ENCODE measurements at places on chromosomes 13 and 19.

- DNase-seq: no peak
Observed at GRCh38 chr13:98947925-98948324, 29.9 kb downstream of the DOCK9 start.

- peak; percentile 27 for DNase-seq
Observed at GRCh38 chr19:39845584-39845932, 621 bp downstream of the FBL start.

GRCh38 chr19:35357867-35358573, at the start of gene FFAR3:
Gene FFAR3, plus strand, starts transcription at chr19:35358460. Its CDS starts 431 bp downstream, at chr19:35358891.
- DNase-seq: no peak

- no peak for DNase-seq
Observed at GRCh38 chr13:72782717-72783116, 784 bp downstream of the PIBF1 start.

DNA sequence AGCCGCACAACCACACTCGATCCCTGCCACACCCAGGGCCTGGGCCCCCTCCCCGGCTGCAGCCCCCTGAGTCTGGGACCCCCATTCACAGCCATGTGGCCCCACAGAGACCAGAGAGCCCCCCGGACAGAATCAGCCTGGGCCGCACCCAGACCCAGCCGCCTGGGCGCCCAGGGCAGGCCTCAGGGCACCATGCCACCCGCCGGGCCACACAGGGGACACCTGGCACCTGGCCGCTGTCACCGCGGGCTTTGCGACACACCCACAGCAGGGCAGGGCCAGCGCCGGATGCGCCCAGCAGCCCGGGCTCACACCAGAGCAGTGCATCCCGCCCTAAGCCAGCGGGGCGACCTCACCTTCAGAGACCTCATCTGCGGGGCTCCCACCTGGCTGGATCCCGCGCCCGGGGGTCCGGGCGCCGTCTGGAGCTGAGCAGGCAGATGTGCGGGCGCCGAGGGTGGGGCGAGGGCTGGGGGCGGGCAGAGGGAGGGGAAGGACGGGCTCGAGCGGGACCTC, 443 bp downstream of the TBXA2R start:
- DNase-seq: peak; percentile 19

DNA sequence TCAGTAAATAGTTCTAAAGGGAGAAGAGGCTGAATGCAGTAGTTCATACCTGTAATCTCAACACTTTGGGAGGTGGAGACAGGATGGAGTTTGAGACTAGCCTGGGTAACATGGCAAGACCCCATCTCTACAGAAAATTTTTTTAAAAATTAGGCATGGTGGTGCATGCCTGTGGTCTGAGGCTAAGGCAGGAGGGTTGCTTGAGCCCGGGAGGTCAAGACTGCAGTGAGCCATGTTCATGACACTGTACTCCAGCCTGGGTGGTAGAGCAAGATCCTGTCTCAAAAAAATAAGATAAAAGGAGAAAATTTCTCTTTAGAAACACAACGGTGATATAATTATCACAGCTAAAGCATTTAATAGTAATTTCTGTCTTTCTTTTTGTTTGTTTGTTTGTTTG, 57.1 kb downstream of the SIPA1L3 start:
- DNase-seq: no peak

DNA sequence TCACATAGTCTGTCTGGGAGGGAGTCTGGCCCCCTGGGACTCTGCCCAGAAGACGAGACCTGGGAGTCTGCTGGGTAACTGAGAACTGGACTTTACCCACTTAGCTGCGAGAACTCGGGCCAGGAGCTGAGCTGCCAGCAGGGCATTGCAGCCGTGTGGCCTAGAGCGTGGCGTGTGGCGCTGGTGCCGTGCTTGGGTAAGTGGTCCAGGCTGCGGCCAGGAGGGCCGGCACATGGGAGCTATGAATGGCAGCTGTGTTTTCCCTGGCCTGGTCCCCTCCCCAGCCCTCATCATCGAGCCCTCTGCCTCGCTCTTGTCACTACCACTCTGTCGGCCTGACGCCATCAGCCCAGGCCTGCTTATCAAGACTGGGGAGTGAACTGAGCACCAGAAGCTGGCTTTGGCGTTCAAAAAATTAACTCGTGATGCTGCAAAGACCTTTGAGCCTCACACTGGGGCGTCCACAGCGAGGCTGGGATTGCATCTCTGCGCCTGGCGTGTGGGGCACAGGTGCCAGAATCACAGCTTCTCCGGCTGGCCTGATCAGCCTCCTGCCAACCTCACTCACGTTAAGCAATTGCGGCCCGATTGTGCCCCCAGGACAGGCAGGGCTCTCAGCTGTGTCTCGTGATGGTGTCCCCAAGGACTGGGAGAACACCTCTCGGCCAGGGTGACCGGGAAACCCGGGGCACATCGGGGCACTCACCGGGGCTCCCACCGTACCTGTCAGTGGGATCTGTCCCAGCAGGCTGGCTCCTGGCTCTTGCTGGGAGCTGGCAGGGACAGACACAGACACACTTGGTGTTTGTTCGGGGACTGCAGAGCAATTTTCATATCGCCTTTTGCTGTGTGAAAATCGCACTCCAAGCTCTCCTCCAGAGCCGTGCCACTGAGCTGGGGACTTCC, 85.9 kb downstream of the KDM4B start:
- DNase-seq: no peak

DNA sequence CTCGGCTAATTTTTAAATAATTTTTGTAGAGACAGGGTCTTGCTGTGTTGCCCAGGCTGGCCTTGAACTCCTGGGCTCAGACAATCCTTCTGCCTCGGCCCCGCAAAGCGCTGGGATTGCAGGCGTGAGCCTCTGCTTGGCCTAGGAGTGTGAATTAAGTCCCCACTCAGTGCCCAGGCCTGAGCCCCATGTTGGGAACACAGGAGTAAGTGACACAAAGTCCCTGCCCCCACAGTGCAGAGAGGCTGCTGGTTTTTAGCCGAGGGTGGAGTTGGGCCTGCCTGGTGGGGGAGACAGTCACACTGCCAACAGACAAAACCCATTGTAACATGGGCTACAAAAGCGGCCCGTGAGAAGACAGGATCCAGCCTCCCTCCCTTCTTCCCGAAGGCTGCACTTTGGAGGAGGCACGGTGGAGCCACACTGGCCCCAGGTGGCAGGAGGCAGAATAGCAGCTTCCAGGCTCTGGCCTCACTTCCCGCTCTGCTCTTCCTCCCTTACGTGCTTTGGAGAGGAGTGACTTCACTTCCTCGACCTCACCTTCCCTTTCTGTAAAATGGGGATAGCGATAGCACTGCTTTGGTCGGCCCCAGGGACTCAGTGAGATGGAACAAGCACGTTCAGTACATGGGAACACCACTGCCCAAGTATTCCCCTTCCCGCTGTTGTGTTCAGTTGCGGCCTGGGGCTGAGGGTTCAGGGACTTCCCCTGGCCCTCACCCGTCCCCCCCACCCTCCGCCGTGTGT, 15.2 kb upstream of the EHD2 start:
- DNase-seq: peak; percentile 74

DNA sequence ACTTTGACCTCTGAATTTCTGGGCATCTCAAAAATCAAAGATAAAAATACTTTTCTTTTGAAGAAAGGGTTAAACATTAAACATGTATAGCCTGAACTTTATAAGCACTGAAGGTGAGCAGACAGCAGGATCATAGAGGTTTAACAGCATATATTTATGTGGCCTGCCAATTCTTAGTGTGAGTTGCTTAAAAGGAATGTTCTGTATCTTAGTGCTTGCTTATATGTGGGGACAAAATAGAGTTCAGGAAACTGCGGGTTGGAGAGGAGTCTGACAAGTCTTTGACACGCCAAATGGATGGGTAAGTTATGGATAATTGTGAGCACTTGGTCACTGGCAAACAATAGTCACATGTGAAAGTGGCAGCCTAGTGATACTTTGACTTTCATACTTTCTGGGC, 1419.4 kb upstream of the SPRY2 start:
- no peak for DNase-seq

DNA sequence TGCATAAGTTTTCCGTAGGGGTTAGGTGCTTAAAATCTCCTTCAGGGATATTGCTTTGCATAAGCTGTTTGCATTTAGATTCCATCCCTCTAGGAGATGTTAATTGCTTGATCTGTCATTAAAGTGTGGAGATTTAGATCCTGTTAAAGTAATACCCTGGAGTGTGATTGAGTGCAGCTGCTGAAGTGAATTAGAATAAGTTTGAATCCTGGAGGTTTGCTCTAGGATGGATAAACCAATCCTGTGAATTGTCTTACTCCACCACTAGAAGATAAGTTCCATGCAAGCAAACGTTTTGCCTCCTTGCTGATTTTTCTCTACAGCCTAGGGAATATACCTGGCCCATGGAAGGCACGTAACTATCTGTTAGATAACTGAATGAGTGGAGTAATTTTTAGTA, 1487.2 kb upstream of the PRR20A start:
- DNase-seq: no peak

DNA sequence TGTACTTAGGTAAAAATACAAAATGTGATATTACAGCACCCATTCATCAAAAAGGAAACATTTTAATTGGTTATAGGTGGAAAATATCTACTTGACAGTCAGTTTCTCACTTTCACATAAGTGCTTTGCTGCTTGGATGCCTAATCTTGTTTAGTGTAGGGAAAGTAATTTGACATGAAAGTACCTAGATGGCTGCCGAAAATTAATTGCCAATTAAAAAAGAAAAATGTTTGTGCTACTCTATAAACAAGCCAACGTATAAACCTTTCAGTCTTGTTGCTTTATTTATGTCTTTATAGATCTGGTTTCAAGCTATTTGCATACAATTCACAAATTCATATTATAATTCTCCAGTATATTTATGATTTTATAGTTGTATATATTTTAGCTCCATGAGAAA, 729.9 kb downstream of the DACH1 start:
- no peak for DNase-seq

GRCh38 chr13:74000876-74001275, 133.3 kb downstream of the KLF12 start:
- DNase-seq: no peak

DNA sequence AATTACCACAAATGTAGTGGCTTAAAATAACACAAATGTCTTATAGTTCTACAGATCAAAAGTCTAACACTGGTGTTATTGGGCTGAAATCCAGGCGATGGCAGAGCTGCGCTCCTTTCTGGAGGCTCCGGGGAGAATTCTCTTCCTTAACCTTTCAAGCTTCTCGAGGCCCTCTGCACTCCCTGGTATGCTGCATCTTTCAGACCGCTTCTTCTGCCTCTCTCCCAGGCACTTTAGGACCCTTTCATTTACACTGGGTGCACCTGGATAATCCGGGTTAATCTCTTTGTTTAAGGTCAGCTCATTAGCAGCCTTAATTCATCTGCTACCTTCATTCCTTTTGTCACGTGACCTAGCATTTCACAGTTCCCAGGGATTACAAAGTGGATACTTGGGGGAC, 211.3 kb upstream of the RFC3 start:
- DNase-seq: no peak

DNA sequence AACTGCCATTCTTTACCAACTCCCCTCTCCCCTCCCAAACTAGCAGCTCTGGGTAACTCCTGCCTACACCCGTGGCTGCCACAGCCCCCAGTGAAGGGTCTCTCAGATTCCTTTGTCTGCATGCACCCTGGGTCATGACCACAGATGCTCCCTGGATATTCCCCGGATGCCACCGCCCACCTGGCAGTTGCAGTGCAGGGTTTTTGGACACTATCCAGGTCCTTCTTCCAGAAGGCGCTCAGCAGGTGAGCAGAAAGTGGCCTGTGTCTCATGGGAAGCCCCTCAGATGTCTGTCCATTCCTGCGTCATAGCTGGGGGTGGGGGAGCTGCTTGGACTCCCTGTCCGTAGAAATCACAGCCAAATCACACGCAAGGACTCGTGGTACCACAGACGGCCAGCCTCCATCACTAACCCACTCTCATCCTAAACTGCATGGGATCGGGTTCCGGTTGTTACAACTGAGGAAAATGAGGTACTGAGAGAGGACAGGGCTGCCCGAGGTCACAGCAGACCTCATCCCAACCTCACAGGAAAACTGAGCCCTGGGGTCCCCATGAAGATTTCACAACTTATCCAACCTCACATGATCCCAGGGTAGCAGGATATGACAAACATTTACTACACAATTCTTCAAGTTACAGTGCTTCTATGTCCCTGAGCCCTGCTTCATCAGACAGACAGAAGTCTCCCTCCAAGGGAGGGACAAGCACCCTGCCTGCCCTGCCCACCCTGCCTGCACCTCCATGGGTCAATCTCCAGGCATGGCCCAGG, 38.6 kb downstream of the ELL start:
- DNase-seq: no peak

GRCh38 chr19:17243211-17243829, 2.4 kb downstream of the NR2F6 start:
- no peak for DNase-seq

DNA sequence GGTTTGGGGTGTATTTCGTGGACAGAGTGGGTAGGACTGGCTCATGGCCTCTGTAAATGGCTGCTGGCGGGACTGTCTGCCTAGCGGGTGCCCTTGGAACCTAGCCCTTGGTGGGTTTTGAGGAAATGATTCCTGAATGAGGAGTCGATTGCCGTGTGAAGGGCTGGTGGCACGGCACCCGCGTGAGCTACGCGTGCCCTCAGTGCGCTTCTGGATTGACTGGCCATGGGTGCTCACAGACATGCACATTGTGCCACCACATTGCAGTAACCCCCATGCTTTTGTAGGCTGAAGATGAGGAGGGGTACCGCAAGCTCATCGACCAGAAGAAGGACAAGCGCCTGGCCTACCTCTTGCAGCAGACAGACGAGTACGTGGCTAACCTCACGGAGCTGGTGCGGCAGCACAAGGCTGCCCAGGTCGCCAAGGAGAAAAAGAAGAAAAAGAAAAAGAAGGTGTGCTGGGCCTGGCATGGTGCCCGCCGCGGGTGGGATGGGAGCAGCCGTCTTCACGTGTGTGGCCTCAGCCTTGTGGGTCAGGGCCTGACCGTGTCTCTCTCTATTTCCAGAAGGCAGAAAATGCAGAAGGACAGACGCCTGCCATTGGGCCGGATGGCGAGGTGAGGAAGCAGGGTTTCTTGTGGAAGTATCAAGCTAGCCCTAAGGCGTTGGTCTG, 35.2 kb downstream of the SMARCA4 start:
- no peak for DNase-seq

- no peak for DNase-seq
Observed at GRCh38 chr13:109396266-109396665, 390.1 kb downstream of the IRS2 start.

- DNase-seq: no peak
Observed at GRCh38 chr19:35987571-35987896, 7.5 kb upstream of the SDHAF1 start.

DNA sequence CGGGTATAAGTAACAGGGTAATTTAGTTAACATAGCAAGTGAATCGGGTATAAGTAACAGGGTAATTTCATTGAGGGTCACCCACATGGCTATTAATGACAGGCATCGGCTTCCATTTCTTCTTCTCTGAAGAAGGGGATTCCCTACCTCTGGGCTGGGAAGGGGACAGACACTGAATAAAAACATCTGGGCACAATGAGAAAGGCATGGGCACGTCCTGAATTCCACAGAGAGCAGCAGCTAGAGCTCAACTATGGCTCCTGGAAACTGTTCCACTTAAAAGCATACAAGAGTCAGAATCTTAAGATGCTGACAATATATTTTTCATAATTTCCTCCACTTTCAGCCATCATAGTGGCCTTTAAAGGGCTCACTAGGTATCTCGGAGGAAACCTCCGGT, 51.8 kb downstream of the CRYL1 start:
- no peak for DNase-seq

Data from ACHN (cell line).